ENCODE measurements at places on chromosomes 6 and 20.
A peak's percentile ranks its signal among the peaks of the same experiment; 100 is the strongest.

- DNase-seq, result no peak
Measured at GRCh38 chr6:169738976-169739529, 12.3 kb downstream of the DYNLT2 start.

GRCh38 chr20:47809161-47809960 is 24.1 kb upstream of the SULF2 start:
- DNase-seq, result no peak

DNA sequence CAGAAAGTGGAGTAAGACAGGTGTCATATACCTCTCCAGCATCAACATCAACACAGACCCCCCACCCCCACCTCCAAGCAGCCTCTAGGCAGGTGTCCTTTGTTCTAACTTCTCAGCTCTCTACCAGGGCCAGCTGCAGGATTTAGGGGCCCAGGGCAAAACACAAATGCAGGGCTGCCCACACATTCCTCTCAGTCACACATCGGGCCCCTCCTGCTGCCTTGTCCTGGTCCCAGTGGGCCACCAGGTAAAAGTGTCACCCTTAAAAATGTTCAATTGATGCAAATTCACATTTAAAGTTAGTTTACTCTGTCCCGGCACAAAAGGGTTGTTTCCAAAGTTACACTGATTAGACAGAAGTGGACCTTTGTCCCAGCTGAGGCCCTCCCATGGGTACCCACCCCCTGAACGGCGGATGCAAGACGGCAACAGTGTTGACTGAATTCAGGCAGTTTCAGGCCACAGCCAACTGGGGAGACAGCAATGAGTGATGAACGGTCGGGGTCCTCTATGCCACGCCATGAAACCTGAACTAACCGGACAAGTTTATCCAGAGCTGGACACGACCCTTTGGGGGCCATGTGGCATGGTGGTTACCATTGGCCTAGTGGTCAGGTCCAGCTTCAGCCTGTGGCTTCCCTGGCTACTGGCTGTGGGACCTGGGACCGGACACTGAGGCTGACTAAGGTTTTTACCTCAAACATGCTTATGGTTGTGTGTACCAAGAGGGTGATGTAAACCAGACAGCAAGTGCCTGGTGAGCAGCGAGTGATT is 52.2 kb upstream of the UNC93A start:
- no peak for DNase-seq

- no peak for DNase-seq
Measured at GRCh38 chr6:46281110-46281509, 110.3 kb upstream of the ENPP5 start.

DNA sequence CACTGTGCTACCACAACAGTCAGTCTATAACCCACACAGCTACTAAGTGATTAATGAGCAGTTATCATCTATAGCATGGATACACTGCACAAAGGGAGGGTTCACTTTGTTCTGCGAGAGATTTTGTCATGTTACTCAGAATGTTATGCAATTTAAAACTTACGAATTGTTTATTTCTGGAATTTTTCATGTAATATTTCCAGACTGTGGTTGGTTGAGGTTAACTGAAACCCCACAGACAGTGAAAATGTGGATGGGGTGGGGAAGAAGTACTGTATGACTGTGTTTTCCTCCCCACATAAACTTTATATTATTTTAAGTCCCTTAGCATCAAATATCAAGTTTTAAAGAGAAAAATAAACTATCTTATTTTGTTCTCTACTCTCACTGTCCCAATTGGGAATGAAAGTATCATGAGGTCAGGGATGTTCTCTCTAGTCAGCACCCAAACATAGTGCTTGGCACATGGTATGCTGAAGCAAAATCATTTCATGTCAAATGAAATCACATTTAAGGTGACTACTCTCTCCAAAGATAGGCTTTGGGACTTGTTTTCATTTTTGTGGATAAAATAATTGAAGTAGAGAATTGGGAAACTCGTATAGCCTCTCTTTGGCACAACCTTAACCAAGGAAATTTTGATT is 25.4 kb downstream of the DOP1A start:
- peak; percentile 82 for DNase-seq

DNA sequence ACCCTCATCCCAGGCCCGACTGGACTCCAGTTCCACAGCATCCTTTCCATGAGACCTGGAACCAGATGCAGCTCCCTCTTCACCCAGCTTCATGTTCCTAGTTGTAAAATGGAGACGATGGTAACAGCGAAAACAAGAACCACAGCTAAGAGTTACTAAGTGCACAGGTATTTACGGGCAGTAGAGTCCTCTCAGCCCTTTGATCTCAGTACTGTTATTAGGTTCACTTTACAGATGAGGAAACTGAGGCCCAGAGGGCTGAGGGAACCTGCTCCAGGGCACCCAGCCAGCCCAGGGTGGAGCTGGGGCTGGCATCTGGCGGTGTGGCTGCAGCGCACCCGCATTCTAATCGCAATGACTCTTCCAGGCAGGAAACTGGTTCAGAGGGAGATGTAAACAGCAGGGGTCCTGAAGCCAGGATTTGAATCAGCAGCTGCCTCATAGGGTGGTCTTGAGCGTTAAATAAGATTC is 858 bp downstream of the BCAS1 start:
- no peak for DNase-seq

GRCh38 chr20:13883425-13883824 is 98.6 kb downstream of the NDUFAF5 start:
- DNase-seq, result no peak

GRCh38 chr6:149221774-149222070 is 95.8 kb upstream of the TAB2 start:
- no peak for DNase-seq

- no peak for DNase-seq
Measured at GRCh38 chr6:55379895-55380294, 52.6 kb downstream of the GFRAL start.

DNA sequence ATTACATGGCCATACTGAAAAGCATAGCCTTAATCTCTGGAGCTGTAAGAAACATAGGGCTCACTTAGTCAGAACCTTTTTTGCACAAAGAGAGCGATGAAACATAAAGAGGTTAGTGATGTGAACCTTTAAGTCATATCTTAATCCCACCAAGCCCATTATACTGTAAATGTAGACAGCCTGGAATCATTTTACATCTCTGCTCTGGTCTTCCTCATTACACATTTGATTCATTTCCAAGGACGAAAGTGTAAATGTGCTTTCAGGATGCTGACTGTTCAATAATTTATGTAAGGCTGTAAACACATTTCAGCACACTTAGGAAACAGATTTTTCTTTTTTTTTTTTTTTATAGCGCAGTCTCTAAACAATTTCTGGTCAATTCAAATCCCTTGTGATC is 131.3 kb upstream of the B3GAT2 start:
- DNase-seq, result no peak

DNA sequence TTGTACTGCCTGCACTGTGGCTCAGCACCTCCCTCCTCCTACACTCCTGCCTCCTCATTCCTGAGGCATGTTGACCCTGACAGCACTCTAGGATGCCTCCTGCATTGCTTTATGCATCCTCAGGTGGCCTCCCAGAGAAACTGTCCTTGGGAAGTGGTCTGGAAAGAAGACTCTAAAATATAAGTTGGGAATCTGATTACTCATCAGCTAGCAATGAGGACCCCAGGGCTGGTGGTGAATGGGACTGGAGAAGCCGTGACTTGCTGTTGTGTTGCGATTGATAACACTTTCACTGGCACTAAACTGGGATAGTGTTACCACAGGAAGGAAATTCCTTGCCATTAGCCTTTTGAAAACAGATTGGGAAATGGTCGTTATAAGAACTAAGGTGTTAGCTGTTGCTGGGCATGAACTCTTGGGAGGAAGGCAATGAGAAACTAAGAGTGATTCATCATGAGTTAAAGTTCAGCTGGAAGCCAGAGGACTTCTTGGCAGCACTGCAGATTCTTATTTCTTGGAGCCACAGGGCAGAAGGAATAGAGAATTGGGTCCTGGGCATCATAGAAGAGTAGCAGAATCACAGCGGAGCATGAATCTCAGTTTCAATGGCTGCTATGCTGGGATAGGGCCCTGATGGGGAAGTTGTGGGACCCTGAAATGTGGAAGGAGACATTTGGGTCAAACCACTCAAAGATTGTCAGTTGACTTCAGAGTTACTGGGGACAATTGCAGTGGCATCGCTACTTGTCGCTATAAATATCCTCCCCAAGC is 10.1 kb upstream of the SIRPD start:
- peak; percentile 39 for DNase-seq

GRCh38 chr6:96909811-96910210 is 12.1 kb upstream of the NDUFAF4 start:
- DNase-seq, result no peak

- no peak for DNase-seq
Measured at GRCh38 chr6:46265373-46265772, 94.6 kb upstream of the ENPP5 start.

GRCh38 chr6:80364149-80364548 is 257.7 kb downstream of the BCKDHB start:
- no peak for DNase-seq

DNA sequence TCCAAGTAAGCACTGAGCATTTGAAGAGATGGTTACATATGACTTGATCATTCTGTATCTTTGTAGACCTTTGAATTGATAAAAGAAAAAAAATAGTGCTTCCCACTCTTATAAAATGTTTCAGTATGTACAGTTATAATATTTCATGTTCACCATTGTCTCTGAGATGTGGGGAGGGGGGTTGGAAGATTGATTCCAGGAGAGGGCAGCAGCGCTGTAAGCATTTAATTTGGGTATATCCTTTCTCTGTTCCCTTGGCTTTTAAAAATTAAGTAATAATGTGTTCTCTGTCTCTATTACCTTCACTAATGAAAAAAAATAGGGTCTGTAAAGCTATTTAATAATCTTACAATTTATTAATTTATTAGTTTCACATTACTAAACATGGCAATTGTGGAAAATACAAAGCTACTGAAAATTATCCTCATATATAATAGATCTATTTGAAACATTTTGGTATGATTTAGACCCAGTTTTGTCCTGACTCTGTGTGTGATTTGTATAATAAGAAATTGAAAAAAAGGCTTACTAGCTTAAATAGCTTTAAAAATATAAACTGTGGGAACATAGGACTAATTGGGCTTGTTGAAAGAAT is 341.2 kb downstream of the CDKAL1 start:
- DNase-seq, result peak; percentile 19

GRCh38 chr6:44016131-44016870 is 111.0 kb downstream of the MRPL14 start:
- DNase-seq, result no peak

DNA sequence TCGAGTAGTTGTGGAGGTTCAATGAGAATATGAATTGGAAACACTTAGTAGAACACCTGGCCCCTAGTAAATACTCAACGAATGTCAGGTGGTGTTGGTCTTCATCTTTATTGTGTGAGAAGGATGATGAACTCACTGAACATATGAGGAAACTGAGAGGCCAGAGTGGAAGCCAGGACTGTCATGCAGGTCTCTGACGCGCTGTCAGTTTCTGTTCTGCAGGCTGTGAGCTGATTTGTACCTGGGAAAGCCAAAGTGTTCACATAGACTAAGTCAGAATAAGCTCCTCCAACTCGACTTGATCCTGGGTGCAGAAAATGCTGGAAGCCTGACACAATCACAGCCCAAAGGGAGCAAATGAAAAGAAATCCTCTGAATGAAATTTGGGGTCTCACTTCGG is 222.2 kb downstream of the LY86 start:
- peak; percentile 55 for DNase-seq

GRCh38 chr20:4256874-4257273 is 241.5 kb upstream of the RNF24 start:
- no peak for DNase-seq

- DNase-seq, result no peak
Measured at GRCh38 chr6:156154896-156155295, 622.3 kb upstream of the ARID1B start.

DNA sequence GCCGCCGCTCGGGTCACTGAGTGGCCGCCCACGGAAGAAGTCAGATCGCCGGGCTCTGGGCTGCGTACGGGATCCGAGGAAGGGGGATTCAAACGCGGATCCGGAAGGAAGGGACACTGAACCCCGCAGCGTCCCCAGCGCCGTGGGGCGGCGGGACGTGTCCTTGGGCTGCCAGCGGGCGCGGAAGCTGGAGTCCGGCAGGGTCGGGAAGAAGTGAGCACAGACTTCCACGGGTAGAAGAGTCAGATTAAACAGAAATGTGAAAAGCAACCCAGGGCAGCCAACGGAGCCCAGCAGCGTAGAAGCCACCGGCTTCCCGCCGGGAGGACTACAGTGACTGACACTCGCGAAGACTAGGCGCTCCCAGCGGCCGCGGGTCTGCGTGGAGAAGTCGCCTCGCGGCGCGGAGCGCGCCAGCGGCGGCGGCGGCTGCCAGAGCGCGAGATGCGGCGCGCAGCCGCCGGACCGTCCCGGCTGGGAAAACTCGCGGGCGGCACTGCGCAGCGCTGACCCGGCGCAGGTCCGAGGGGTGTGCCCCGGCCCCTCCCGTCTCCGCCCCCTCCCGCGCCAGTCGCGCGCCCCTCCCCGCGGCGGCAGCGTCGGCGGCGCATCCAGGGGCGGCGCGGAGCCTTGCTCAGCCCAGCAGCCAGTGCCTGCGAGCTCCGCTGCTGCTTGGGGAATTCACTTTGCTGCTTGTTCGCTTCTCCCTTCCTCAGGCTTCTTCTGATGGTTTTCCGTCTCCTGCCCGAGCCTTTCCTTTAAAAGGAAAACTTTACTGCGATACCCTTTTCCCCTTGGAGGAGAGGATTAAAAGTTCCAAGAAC is at the start of gene SAMD5:
Gene SAMD5 (plus strand): TSS at position 649 of the 824 bp plus-strand sequence. CDS start 239 bp downstream, outside the sequence.
- DNase-seq, result no peak

Data from inflammatory macrophage treated with lipopolysaccharide for 4 hours (primary cell).